Ascending aorta (tissue), 2 donors: ENCODE measurements at places on chromosomes 6 and 20. TPM values are rescaled to one million over a fixed set of nuclear protein-coding genes. Genes with fewer than 3 reads are reported as not detected.

The TMC2 gene
- total RNA-seq = not detected

The GSTA2 gene
- not detected for total RNA-seq

- H3K36me3 ChIP-seq = no peaks in the 10 kb centered on the region
- H3K4me1 ChIP-seq = peaks cover 37% of the 10 kb centered on the region
- no peaks in the 10 kb centered on the region for H3K27me3 ChIP-seq
- H3K4me3 ChIP-seq = no peak overlapping the region
Observed at GRCh38 chr6:154429711-154430110, 73.1 kb upstream of the IPCEF1 start.

- no peaks in the 10 kb centered on the region for H3K36me3 ChIP-seq
- H3K27ac ChIP-seq = no peak overlapping the region
- no peaks in the 10 kb centered on the region for H3K27me3 ChIP-seq
- H3K4me3 ChIP-seq = no peak overlapping the region
Observed at GRCh38 chr6:37725957-37726356, 28.3 kb upstream of the MDGA1 start.

DNA sequence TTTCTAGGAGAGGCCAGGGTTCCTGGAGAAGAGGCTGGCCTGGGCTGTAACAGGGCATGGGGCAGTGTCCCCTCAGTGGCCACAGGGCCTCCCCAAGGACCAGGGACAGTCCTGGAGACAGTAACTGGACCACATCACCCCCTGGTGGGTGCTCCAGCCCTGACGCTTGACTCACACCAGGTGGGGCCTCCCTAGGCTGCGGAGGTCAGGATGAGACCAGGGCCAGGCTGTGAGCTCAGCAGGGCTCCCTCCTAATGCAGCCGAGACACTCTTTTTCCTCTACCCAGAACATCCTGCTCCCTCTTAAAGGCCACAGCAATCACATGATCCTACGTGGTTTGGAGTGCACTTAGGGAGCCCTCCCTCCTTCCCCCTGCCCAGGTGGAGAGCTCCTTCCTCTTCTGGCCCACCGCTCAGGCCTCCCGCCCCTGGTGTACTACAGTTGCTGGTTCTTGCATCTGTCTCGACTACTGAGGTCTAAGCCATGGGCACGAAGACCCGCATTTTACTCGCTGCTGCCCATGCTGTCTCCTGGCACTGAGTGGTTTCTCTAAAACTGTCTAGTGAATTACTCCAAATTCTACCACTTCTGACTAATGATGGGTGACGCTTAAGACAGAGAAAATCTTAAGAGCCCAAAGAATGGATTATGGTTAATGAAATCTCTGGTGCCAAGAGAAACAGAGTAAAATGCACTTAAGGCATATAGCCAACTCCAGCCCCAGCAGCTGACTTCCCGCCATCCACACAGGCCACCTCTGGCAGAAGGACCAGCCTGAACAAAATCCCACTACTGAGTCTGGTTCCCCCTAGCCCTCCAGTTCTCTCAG lies 166.1 kb upstream of the CST7 start:
- DNase-seq = no peak
- H3K4me3 ChIP-seq = no peak overlapping the region
- no peaks in the 10 kb centered on the region for H3K36me3 ChIP-seq
- H3K4me1 ChIP-seq = no peaks in the 10 kb centered on the region

GRCh38 chr6:167839343-167839742 lies 12.6 kb downstream of the AFDN start:
- no peak for DNase-seq
- no peak overlapping the region for H3K4me3 ChIP-seq
- no peaks in the 10 kb centered on the region for H3K4me1 ChIP-seq
- no peak overlapping the region for H3K27ac ChIP-seq

- H3K4me1 ChIP-seq = peaks cover 10% of the 10 kb centered on the region
- no peaks in the 10 kb centered on the region for H3K36me3 ChIP-seq
- H3K27ac ChIP-seq = no peak overlapping the region
- H3K27me3 ChIP-seq = no peaks in the 10 kb centered on the region
- no peak for DNase-seq
- no peak overlapping the region for H3K4me3 ChIP-seq
Observed at GRCh38 chr6:21912151-21912832, 318.7 kb downstream of the SOX4 start.

DNA sequence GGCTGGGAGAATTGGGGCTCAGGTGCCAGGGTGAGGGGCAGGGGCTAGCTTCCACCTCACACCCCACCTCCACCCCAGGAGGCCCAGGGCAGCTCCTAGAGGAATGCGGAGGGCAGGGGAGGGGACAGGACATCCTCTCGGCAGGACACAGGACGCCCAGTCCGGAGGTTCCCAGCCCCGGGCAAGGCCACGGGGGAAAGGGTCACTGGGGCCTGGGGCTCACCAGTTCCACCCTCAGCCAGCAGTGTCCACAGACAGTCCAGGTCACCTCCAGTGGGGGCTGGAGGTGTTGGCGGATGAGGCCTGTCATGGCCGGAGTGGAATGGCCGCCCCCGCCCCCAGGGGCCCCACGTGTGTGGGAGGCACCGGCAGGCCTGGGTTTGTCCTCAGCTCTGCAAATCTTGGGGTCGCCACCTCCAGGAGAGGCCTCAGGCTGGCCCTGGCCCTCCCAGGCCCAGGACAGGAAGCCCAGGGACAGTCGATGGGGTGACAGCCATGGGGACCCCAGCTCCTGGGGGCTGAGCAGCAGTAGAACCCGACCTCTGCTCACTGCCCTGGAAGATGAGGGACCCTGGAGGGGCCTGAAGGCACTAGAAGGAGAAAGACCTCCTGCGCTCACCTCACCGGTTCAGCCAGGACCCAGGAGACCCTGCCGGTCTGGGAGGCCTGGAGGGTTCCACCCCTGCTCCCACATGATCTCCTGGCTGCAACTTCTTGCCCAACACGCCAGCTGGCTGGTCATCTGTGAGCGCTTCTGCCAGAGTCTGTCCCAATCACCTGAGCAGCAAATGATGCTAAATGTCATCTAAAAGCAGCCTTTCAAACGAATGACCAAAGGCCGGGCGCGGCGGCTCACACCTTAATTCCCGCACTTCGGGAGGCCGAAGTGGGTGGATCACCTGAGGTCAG lies 13.0 kb upstream of the ABHD16B start:
- DNase-seq = no peak
- peaks cover 3% of the 10 kb centered on the region for H3K27me3 ChIP-seq
- peaks cover 8% of the 10 kb centered on the region for H3K4me1 ChIP-seq
- H3K36me3 ChIP-seq = no peaks in the 10 kb centered on the region
- no peak overlapping the region for H3K4me3 ChIP-seq
